Caco-2 (cell line): ENCODE measurements at places on chromosomes 11 and 22.

DNA sequence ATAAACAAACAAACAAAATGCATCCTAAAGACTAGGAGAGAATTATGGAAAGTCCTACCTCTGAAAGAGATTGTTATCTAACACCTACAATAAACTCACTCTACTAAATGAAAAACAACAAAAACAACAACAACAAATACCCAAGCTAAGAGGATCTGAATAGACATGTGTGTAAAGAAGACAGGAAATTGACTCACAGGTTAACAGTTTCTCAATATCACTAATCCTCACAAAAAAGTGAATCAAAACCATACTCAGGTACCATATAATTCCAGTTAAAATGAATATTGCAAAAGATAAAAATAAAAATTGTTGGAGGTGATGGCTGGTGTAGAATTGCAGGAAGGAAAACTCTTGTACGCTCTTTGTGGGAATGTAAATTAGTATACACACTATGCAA lies 110.4 kb upstream of the TOP3B start:
- no peak for DNase-seq

DNA sequence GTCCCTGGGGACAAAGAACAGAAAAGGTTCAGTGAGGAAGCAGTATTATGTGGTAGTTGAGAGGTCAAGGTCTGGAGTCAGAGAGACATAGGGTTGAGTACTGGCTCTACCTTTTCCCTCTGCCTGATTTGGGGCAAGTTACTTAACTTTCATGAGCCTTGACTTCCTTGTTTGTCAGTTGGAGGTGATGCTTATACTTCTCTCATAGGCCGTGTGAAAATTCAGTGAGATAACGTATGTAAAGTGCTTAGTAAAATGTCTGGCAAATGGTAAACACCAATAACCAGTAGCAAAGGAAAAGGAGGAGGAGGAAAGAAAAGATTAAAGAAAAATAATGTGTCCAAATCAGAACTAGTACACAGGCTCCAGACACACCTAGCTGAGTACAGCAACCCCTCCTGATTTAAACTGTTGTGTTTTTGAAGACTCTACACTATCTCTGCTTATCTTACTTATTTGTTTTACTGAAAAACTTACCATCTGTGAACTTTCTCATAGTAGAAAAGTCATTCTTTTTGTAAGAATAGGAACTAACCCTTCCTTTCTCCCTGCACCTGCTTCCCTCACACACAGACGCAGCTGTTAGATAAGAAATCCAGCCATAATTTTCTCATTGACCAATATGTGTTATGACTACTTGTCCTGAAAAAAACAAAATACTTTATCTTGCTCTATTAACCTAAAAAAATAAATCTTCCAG lies 126.9 kb downstream of the CD44 start:
- DNase-seq: no peak

- DNase-seq: no peak
These were observed 72.6 kb downstream of the MYEOV start for GRCh38 chr11:69366591-69366990.

- DNase-seq: no peak
These were observed 2.7 kb downstream of the NEAT1 start for GRCh38 chr11:65425105-65425970.

DNA sequence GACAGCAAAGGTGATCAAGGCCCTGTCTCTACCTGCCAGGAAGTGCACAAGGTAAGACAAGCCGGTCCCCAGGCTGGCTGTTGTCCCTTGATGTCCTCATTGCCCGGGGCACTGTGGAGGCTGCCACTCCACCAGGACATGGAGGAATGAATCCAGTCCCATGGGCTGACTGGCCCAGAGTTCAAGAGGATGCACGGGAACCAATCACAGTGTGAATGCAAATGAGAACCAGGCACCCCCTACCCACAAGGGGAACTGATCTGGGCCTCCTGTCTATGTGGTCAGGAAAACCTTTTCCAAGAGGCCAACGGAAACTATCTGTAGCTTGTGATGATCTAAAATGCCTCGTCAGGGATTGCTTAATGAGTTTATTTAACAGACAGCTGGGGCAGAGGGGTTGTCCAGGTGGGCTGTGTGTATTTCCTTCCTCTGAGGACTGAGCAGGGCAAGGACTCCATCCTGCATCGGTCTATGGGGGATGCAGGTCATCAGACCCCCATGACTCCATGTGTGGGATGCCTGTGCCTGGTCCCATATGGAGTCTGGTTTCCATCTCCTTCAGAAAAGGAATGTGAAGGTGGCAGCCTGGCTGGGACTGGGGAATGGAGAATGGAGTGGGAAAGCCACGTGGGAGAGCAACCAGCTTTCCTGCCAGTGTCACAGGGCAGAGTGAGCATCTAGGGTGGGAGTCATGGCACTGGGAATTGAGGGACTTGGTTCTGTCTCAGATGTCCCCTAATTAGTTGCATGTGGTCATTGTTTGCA lies 60.5 kb downstream of the CD82 start:
- no peak for DNase-seq

DNA sequence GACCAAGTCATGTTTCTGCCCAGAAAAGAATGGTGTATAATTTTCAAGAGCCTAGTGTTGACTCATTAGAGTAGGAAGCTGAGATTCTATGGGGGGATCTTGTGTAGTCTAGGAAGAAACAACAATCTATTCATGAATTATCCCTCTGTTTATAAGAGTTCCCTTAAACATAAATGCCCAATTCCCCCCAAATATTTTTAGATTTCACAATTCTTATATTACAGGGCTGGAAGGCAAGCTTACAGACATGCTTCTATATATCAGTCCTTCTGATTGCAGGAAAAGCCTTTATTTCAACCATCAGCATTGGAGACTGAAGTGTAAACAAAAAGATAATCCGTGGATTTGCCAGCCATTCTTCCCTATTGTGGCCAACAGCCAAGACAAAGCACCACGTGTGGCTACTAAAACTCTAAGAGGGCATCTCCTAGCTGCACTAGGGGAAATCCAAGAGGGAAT lies 71.4 kb downstream of the NAT10 start:
- DNase-seq: no peak

DNA sequence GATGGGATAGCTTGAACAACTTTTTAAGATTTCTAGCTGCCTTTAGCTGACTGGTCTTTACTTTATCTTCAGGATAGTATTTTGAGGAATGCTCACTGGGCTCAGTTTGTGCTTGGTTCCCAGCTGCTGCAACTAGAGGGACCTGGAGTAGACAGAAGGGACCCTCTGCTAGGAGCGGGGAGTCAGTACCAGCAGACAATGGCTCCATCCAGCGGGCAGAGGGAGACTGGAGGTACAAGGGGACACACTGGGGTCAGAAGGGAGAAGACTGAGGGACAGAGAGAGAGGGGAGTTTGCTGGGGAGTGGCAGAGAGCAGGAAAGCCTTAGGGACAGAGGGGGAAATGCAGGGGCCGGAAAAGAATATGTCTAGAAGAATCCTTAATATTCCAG lies 22.0 kb upstream of the ACER3 start:
- DNase-seq: peak; percentile 71

DNA sequence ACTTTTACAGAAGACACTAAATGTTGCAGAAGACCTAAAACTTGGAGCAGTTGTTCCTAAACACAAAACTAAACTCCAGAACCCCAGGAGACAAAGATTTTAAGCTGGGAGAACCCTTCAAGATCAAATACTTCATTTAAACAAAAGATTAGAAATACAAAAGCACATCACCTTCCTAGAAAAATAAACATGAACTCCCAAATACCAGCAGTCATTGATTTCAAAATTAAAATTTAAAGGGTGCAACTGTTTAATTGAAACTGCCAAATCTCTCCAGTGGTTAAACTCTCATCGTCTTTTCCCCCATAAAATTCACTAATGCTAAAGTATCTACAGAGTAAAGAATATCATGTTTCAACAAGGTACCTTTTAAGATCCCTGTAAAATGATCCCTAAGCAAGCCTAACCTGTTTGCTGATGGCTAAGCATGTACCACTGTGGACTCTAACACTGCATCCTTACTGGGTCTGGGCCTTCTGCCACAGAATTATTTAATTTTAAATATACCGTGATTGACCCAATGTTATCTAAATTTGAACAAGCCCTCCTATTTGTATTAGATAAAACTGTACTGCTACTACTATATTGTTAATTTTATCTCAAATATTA lies 53.7 kb upstream of the CCDC34 start:
- no peak for DNase-seq

DNA sequence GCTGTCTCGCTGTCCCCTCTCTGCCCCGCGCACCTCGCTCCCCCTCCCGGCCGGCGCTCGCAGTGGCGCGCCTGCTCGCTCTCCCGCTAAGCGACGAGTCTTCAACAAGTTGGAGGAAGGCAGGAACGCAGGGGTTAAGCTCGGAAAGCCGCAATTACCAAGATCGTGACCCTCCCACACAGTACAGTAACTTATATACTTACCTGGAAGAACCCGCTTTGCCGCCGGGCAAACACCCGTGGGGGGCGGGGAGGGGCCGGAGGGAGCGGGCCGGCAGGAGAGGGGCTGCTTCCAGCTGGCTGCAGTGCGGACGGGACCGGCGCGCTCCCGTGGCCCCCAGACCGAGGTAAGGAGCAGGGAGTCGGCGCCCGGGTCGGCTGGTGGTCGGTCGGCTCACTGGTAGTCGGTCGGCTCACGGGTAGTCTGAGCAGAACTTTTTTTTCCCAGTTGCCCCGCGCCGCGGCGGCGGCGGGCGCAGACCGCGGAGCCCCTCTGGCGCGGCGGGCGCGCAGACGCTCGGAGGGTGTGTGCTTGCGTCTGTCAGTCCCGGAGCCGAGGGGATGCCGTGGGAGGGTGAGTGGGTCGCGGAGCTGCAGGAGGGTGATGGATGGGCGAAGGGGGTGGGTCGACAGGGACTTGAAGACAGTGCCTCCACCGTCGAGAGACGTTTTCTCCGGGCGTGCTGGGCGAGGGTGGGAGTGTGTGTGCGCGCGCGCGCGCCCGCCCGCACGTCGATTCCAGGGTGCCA lies 101.2 kb upstream of the HSD17B12 start:
- DNase-seq: no peak

DNA sequence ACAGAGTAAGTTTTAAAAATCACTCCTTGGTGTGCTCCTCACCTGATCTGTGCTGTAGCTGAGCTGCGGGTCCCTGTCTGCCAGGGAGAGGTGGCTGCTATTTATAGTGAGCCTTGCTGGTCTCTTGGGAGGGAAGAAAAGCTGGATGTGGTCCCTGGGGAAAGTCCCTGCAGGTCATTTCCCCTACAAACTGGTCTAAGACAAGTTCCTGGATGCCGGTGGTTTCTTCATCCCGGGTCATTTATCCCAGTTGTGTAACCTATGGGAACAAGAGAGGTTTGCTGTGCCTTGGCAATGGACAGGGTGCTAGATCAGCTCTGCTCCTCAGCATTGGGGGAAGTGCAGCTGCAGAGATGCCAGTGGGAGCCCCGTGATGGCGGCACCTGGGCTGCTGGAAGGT lies at the start of gene SAA2:
Gene SAA2 (minus strand): TSS at position 108 of the 400 bp plus-strand sequence. CDS start 657 bp downstream, outside the sequence.
- no peak for DNase-seq

DNA sequence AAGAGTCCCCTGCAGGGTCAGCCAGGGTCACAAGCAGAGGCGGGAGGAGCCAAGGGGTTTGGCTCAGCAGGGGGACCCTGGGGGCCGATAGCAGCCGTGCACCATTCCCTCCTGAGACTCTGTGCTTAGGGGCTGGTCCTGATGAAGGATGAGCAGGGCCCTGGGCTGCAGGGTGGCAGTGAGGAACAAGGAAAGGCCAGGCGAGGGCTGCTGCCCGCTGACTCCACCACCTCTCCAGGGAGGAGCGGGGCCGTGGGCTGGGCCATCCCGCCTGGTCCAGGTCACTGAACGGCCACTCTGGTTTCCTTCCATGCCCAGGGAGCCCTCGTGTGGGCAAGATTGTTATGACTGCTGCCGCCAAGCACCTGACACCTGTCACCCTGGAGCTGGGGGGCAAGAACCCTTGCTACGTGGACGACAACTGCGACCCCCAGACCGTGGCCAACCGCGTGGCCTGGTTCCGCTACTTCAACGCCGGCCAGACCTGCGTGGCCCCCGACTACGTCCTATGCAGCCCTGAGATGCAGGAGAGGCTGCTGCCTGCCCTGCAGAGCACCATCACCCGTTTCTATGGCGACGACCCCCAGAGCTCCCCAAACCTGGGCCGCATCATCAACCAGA lies 9.2 kb upstream of the NDUFS8 start:
- peak; percentile 67 for DNase-seq

DNA sequence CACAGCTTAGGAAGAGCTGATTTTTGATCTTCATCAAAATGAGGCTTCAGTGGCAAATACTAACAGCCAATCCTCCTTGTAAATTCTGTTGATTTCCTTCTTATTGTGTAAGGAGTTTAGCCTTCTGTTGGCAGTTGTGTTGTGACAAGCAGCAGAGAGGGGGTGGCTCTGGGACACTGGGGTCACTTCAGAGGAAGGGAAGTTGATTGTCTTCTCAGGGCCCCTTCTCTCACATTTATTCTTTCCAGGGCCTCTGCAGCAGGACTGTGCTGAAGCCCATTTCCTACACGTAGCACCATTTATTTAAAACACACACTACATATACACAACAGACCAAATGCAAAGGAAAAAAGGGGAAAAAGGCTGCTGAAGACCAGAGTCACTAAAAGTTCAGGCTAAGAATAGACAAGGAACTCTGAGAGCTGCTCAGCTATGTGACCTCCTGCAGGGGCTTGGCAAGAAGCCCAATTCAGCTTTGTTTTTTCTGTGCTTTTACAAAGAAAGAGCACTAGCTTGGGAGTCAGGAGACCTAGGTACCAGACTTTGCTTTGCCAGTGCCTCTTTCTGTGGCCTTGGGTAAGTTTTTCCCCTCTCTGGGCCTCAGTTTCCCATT lies 28.3 kb upstream of the UPB1 start:
- DNase-seq: no peak

- DNase-seq: no peak
These were observed 322.4 kb upstream of the CCDC90B start for GRCh38 chr11:83608571-83608970.

DNA sequence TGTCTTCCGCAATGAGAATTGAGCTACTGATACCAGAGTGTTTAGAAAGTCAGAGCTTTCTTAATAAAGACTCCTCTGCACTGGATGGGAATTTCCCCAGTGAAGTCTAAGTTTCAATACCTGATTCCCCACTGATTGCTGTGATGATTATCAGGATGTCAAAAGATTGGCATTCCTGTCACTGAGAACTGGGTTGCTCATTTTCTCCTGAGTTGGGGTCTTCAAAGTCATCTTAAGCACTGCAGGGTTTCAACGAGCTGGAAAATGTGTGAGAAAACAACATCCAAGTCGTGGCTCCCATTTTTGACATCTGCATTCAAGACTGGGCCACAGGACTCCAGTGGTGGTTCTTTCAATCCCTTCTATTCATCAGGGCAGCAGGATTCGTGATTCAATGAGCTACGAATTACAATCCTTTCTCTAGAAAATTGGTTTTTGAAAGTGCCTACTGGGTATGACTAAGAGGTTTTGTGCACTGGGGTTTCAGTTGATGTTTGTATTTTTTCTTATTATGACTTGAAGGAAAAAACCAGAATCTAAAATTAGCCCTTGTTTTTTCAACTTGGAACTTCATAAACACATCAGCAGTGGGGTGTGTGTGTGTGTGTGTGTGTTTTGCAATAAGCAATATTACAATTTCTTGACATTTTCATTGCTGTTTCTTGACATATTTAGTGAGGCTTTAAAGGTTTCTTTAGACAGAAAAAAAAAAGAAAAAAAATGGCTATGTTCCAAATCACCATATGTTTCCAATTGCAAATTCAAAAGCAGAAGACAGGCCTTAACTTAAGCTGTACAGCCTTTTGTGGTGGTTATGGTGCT lies 233.0 kb downstream of the FAM76B start:
- no peak for DNase-seq
